Stimulated activated CD8-positive, alpha-beta memory T cell treated with anti-CD3 and anti-CD28 coated beads, Interleukin-12 subunit alpha, Interleukin-12 subunit beta, amount 100 ng/mL, for 4 hours (primary cell): ENCODE measurements at places on chromosomes 5 and 9.

DNA sequence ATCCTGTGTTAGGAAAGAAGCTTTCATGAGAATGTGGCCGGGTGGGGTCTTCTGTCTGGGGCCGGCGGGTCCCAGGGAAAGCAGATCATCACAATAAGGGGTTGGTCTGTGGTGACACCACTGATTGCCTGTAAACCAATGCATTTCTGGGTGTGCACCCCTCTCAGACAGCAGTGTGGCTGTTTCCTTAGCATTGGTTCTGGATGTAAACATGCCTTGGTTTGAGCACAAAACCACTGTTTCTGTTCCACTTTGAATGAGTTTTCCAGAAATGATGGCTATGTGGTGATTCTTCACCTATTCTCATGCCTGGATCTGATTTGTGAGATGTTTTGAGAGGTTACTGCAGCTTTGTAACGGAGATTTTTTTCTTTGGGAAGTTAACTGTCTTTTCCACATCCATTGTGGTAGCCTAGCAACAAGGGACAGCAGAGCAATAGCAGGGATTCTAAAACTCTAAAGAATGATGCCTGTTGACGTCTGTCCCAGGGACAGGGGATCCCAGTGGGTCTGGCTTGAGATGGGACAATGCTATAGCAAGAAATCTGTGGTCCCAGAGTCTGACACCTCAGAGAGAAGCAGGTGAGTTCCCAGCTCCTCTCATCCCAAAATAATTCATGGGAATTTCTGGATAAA, at the start of gene CCDC192:
Gene CCDC192, plus strand, starts transcription at position 466 of the 636 bp plus-strand sequence. Its CDS starts 55 bp downstream, at position 521.
- no peak for DNase-seq

DNA sequence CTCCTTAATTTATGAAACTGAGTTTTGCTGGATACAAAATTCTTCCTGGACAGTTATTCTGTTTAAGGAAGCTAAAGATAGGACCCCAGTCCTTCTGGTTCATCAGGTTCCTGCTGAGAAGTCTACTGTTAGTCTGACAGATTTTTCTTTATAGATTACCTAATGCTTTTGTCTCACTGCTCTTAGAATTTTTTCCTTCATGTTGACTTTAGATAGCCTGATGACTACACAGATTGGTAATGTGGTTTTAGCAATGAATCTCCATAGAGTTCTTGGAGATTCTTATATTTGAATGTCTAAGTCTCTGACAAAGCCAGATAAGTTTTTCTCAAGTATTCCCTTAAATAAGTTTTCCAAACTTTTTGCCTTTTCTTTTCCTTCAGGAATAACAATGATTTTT, 419.7 kb downstream of the CDH10 start:
- DNase-seq, result no peak

GRCh38 chr5:62714296-62714695, 135.7 kb downstream of the LRRC70 start:
- DNase-seq, result no peak

GRCh38 chr9:129810788-129811187, 7.8 kb downstream of the TOR1B start:
- DNase-seq, result no peak

DNA sequence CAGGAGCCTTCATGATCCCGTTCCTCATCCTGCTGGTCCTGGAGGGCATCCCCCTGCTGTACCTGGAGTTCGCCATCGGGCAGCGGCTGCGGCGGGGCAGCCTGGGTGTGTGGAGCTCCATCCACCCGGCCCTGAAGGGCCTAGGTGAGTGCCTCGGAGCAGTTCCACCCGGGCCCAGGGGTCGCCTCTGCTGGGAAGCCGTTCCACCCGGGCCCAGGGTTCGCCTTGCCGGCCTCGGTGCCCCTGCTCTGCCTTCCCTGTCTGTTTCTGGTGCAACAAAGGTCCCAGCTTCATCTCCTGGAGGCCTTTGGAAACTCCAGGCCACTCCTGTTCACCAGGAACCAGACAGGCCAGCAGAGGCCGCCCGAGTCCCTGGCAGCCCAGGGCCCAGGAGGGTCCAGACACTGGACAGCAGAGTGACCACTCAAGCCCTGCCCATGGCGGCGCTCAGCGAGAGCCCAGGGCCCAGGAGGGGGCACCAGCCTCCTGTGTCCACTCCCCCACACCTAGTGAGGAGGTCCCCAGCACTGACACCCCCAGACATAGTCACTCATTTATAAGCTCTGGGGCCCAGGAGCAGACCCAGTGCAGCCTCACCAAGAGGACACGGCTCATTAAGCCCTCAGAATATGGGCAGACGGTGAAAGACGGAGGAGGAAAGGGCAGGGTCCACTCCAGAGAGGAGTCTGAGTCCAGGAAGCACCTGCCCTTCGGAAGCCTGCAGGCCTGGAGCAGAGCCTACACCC, 7.5 kb downstream of the SLC6A19 start:
- no peak for DNase-seq
